Stimulated activated CD4-positive, alpha-beta T cell treated with anti-CD3 and anti-CD28 coated beads, TNF-alpha, amount 100 ng/mL, for 4 hours (primary cell): ENCODE measurements at places on chromosomes 7 and 10.
A peak's percentile ranks its signal among the peaks of the same experiment; 100 is the strongest.

DNA sequence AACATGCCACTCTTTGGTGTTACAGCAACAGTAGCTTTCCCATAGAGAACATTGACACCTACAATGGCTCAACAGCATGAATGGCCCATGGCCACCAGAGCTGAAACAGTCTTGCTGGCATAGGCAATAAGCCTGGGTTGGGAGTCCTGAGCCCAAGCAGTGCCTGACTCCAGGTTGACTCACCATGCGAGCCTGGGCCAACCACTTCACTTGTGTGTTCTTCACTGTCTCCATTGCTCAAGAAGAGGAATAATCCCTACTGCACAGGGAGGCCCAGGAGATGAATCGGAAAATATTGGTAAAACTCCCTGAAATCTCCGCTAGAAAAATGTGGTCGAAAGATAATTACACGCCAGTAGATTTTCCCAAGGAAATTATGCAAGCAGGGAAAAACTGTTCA lies 89.2 kb upstream of the INHBA start:
- no peak for DNase-seq

DNA sequence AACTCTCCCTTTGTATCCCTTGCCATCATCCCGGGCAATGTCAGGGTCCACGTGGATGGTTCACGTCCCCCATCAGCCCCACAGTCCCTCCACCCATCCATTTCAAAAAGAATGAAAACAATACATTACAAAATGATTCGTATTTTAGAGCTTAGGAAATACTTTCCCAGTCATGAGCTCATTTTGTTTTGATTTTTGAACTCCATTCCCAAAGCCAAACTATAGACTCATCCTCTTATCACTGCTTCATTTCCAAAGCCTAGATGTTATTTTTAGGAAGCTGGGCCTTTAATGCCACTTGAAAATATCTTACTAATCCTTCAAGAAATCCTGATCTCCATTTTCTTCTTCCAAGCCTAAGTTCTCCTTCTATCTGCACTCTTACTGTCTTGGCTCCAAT lies 72.1 kb downstream of the WNT2 start:
- DNase-seq = no peak

DNA sequence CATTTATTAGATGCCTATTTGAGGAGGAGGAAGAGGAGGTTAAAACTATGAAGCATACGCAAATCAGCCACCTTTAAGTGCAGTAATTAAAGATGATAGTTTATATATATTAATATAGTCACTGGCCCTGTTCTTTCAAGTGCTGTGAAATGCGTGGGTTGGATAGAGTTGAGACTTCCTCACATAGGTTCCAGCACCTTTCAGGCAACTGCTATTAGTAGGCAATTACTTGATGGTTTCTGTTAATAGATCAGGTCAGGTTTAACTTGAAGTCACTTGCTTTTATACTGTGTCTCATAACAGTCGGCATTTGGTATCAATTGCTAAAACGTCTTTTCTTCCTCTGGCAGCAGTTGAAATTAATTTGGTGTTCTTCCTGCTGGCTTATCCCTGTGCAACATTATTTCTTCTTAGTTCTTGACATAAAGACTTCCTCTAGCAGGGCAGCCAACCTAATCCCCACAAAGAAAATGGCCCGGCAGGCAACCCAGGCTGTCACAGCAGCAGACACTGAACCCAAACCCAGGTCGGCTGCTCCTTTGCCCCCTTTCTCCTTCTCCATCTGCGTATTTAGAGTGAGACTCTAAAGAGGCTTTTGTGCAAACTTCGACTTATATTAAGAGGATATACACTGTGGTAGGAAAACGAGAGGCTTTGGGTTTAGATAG lies 35.3 kb upstream of the BET1 start:
- no peak for DNase-seq

GRCh38 chr10:46552526-46553237 lies 3.8 kb downstream of the GPRIN2 start:
- DNase-seq = no peak

GRCh38 chr10:78969719-78970118 lies 99.0 kb upstream of the ZMIZ1 start:
- DNase-seq = no peak

GRCh38 chr10:100327007-100327717 lies 2.9 kb downstream of the PKD2L1 start:
- DNase-seq = no peak

DNA sequence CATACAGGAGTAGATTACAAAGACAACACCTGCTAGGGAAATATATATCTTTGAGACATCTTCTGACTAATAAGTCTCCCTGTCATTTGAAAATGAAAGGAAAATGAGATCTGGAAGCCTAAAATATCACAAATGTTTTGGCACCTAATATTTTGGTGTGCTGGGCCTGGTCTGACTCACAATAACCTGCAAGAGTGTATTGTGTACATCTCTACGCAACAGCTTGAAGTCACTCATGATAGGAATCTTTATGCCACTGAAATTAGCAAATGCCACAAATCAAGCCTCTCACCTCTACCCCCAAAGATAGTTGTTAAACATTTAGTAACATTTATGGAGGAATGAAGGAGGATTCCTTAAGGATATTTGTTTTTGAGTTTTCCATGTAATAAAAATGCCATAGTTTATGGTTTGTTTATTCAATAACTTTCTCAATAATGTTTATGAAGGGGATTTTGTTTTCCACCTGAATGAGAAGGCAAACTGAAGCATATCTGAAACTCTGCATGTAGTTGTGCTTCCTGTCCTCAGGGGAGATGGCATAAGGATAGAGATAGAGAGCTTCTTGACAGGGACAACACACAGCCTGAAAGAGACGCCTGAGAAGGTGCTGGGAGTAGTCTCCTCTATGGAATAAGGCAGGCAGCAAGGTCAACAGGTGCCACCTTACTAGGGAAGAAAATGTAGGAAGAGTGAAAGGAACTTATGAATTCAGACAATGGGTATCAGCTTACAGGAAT lies 197.4 kb downstream of the AHR start:
- no peak for DNase-seq

- no peak for DNase-seq
These were observed 672.9 kb upstream of the POM121L12 start for GRCh38 chr7:52362521-52362920.

GRCh38 chr7:147276783-147277370 lies 1160.3 kb downstream of the CNTNAP2 start:
- DNase-seq = no peak

- DNase-seq = no peak
These were observed 59.6 kb upstream of the ZNF32 start for GRCh38 chr10:43708262-43708661.

DNA sequence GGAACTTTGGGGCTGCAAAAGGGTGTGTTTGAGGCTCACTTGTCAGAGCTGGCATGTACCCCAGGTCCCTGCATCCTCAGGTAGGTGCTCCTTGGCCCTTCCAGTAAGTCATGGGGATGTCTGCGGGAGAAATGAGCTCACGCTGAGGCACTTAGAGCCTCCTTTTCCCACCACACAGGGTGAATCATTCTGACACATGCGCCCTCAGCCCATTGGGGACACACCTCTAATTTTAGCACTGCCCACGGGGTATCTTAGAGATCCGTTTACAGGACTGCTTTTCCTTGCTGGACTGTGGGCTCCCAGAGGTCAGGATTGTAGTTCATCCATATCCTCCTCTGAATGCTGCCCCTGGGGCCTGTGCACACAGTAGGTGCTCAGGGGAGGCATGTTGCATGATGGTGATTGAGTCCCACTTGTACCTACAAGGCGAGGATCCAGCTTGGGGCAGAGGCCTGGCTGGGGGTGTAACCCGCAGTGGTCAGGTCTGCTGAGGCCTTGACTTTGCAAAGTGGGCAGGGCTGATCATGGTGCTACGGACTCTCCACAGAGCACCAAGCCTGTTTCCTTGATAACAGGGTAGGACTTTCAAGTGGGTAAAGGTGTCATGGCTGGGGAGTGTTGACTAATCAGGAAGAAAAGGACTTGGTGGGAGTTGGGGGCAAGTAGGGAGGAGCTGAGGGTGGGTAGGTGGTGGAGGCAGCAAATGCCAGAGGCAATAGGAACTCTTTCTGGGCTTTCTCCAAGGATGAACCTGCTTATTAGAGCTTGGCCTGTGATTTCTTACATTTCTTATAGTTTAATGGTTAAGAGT lies 5.8 kb downstream of the TSPAN15 start:
- DNase-seq = no peak

DNA sequence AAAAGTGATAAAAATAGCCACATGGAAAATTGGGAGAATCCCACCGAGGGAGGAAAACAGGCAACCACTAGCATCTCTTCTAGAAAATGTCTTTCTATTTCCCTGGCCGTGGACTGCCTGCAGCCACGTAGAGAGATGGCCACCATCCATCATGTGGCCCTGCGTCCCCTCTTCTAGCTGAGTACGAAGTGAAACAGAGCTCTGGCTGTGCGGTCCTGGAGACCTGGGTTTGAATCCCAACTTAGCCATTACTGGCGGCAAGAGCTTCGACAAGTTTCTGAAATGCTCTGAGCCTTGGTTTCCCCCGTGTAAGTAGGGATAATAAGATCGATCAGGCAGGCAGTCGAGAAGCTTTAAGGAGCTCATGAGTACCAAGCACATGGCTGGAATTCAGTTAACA lies 32.9 kb downstream of the ZCCHC24 start:
- DNase-seq = no peak

DNA sequence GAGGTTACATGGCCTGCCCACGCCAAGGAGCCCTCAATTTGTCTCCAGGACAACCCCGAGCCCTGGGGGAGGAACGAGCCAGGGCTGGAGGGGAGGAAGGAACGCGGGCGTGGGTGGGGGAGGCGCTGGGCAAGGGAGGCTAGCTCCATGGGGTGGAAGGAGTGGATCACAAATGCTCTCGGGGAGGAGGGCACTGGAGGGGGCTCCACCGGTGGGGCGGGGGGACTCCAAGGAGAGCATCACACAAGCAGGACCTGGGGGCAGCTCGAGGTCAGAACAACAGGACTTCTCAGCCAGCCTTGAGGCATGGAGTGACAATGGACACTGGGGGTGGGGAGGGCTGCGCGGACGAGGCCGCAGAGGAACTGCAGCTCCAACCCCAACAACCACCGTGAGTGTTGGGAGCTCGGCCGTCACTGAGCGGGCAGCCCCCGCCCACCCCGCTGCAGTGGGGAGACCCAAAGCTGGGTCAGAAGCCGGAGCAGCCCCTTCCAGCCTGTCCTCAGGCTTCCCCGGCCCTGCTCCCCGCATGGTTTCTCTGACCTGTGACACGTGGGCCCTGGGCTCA lies 41.1 kb downstream of the STK32C start:
- DNase-seq = no peak

DNA sequence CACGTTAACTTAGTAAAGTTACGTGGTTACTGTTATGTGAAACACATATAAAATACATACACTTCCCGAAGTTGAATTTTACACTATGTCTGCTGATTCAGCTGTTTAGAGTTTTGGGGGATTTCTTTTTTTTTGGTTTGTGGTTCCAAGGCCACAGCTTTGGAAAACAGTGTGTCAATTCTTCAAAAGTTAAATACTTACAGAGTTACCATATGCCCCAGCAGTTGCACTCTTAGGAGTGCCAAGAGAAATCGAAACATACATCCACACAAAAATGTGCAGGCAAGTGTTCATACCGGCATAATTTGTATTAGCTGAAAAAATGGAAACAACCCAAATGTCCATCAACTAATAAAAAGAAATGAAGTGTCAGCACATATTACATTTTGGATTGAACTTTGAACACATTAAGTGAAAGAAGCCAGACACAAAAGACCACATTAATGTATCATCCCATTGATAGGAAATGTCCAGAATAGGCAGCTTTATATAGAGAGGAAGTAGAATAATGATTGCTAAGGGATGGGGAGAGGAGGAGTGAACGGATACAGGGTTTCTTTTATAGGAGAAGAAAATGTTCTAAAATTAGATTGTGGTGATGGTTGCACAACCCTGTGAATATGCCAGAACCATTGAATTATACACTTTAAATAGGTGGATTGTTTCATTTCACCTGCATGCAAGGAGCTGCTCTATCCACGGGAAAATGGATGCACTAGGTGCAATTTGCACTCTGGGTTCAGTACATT lies 17.6 kb downstream of the APBB1IP start:
- DNase-seq = no peak

- no peak for DNase-seq
These were observed 1.4 kb downstream of the ZMIZ1 start for GRCh38 chr10:79070081-79070605.

- no peak for DNase-seq
These were observed 9.3 kb downstream of the CALML5 start for GRCh38 chr10:5490032-5490431.

DNA sequence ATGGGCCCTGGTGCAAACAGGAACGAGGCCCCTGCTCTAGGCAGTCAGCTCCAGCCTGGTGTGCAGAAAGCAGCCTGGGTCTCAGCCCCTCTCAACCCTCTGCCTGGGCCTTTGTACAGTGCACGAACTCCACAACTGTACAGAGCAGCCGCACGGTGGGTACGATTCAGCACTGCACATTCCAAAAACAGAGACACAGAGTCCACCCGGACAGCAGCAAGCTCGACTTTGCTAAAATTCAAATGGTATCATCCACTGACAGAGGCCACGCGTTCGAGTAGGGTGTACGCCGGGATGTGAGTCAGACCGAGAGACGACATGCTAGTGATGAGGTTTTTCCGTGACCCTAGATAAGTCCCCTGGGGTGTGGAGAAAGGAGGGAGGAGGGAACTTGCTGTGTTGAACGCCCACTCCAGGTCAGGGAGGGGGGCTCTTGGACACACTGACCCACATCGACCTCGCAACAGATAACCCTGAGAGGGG lies 65.6 kb upstream of the PDGFA start:
- DNase-seq = peak; percentile 48

DNA sequence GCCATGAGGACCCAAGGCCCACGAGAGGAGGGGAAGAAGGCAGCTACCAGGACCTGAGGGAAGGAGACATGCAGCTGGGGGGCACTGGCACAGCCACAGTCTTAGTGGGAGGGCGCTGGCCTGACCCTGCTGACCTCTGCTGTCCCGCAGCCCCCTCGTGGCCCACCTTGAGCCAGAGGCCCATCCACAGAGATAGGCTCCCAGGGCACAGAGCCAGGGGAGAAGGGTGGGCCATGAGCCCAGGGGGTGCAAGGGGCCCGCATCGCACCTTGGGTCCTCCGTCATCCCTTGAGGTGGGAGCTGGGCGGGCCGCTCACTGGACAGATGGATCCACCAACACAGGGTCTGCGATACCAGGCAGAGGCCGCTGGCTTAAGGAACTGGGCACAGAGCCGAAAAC lies 387.7 kb upstream of the PFKP start:
- DNase-seq = no peak

- no peak for DNase-seq
These were observed 67.6 kb downstream of the CUBN start for GRCh38 chr10:17062009-17062408.

DNA sequence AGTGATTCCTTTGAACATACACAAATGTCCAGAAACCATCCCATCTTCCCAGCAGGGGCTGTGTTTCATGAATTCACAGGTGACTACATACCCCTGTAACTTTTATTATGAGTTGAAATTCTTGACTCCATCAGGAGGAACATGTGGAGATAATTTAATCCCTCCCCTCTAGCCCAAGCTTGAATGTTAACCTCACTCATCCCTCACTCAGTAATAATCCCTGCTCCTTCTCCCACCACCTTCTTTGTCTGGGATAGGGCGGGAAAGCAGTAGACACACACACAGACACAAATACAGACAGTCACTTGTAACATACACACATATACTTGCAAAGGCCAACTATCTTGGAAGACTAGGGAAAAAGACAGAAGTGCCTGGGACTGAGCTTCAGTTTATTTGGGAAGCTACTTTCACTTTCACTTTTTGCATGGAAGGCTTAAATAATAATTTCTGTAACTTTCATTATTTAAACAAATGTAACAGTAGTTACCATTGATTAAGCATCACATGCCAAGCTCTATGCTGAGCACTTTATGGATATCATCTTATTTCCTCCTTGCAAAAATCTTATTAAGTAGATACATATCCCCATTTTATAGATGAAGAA lies 7.3 kb downstream of the AASS start:
- DNase-seq = no peak
